Activated CD8-positive, alpha-beta T cell treated with anti-CD3 and anti-CD28 coated beads for 36 hours (primary cell): ENCODE measurements at places on chromosomes 3 and 15.

GRCh38 chr3:51988286-51989146, 5.2 kb downstream of the ACY1 start:
- no peak for DNase-seq

GRCh38 chr15:75181780-75182179, 19.9 kb upstream of the C15orf39 start:
- DNase-seq: no peak

- no peak for DNase-seq
Measured at GRCh38 chr3:192685801-192686200, 41.5 kb downstream of the FGF12 start.

GRCh38 chr3:170508839-170509238, 77.0 kb downstream of the SLC7A14 start:
- DNase-seq: no peak

DNA sequence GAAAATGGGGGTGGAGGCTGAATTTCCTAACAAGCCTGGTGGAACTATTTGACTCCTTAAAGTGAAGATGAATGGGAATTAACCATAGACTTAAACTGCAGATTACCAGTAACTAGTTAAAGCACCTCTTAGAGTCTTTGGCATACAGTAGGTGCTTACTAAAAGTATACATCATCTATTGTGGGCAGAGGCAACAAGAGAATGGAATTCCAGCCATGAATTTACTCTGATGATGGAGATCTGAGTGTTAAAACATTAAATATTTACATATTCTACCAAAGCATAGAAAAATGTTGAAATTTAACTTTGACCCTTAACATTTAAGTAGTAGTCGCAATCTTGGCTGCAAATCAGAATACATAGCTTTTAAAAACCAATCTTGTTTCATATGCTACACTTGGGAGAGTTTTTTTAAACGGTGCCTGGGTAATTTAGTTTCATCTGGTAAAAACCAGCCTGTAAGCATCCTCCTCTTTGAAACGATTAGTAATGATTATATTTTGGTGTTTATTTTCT, 5.2 kb downstream of the UBA5 start:
- DNase-seq: no peak

- DNase-seq: no peak
Measured at GRCh38 chr3:145739926-145740325, 421.1 kb downstream of the PLOD2 start.
